CD4-positive, alpha-beta T cell treated with Interleukin-21 for 1 hour (primary cell): ENCODE measurements at places on chromosomes 3 and 15.

GRCh38 chr15:57619746-57620145 lies 28.0 kb downstream of the MYZAP start:
- no peak for DNase-seq

DNA sequence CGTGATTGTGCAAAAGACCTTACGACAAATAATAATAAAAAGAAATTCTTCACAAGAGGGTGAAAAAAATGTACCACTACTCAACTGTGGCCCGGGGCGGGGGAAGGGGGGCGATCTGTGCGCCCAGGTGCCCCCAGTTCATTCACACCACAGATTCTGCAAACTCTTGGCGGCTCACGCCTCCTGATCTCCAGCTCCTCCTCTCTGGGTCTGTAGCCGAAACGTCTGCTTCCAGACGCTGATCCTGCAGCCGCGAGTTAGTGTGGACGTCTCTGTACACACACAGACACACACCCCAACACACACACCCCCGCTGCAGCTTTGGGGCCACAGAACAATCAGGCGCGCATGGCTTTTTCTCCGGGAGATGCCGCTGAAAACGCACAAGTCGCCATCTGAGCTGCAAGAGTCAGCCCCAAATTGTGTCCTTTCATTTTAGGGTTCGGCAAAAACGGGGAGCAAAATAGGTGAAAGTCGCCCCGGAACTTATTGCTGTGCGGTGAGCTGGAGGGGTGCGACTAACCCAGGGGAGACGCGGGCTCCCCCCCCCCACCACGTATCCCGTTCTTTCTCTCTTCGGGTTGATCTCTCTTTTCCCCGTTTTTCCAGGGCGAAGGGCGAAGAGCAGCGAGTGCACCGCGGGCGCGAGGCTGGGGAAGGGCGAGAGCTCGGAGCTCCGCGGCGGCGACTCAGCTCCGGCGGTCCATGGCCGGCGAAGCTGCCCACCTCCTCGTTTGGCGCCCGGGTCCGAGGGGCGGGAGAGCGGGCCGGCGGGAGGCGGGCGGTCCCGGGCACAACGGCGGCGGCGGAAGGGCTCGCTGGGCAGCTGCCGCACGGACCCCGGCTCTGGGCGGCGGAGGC lies 505 bp upstream of the WNT5A start:
- no peak for DNase-seq

- DNase-seq = no peak
Observed at GRCh38 chr3:126103121-126104027, 19.4 kb upstream of the SLC41A3 start.

DNA sequence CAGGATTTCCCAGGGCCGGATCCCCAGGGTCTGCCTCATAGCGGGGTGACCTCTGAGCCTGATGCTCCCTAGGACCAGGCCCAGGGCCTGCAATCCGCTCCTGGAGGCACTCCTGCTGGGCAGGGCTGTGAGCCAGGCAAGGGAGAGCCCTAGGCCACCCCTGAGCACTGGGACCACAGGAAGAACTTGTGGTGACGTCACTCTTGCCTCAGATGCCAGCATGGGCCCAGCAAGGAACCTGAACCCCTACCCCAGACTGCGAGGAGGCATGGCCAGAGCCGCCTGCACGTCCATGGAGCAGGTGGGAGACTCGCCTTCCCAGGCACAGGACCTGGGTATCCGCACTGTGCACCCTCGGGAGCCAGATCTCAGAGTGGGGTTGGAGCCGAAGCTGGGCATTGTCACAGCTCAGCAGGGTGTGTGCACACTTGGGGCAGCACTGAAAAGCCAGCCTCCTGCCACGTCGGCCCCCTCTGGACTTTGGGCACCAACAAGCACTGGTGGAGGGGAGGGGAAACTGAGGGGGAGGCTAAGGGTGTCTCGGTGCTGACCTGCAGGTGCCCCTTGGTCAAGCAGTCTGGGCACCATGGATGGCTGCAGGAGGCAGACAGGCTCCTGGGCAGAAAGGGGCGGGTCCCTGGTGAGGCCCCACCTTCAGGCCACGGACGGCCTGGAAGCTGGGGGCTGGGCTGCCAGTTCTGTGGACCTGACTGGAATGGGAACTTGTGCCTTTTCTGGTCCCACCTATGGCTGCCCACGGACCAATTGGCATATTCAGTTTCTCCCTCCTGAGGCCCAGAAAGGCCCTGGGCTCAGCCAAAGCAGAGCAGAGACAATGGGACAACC lies 49.3 kb downstream of the SLC6A20 start:
- no peak for DNase-seq
